ENCODE measurements at places on chromosomes 5 and 9. TPM values are rescaled to one million over a fixed set of nuclear protein-coding genes. Genes with fewer than 3 reads are reported as not detected.

Gene TICAM2
- total RNA-seq = 2.3 TPM

Gene F12
- total RNA-seq = not detected

- peak overlapping the region; percentile 37 for H3K27ac ChIP-seq
- peak; percentile 54 for DNase-seq
- peaks cover 59% of the 10 kb centered on the region for H3K4me1 ChIP-seq
- no peak overlapping the region for H3K4me3 ChIP-seq
- no peaks in the 10 kb centered on the region for H3K27me3 ChIP-seq
Observed at GRCh38 chr9:133560311-133560710, 25.8 kb downstream of the ADAMTSL2 start.

- peaks cover 43% of the 10 kb centered on the region for H3K4me1 ChIP-seq
- DNase-seq = no peak
- peak overlapping the region; percentile 95 for H3K27ac ChIP-seq
- H3K36me3 ChIP-seq = no peaks in the 10 kb centered on the region
- no peaks in the 10 kb centered on the region for H3K27me3 ChIP-seq
Observed at GRCh38 chr5:149728303-149728702, 1.8 kb upstream of the PPARGC1B start.

DNA sequence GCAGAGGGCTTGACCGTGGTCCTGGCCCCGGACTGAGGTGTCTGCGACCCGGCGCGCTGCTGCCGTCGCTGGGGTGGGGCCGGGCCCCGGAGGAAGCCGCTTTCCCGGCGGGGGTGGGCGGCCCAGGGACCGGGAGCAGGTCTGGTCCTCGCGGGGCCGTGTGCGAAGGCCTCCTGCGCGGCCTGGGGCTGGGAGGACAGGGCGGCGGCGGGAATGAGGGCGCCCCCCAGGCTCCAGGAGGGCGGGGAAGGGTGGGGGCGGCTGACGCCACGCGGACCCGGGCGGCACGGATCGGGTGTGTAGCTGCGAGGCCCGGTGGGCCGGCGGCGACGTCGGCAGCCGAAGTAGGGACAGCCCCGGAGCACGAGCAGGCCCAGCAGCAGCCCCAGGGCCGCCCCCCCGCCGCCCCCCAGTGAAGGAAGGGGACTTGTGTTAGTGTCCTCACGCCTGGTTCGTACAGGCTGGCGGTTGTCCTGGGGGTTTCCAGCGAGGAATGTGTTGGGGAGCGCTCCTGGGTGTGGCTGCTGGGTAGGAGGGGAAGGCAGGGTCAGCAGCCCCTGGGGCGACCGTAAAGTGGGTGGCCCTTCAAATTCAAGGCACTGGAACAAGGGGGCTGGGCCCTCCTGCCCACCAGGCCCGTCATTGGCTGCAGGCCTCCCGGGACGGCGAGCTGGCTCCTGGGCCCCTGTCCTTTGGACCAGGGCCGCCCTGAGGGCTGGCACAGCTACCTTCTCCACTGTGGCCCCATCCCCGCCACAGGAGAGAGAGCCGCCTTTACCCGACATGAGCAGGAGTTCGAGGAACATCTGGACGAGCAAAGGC, 597 bp upstream of the TMEM250 start:
- H3K27me3 ChIP-seq = no peaks in the 10 kb centered on the region
- H3K4me1 ChIP-seq = peaks cover 43% of the 10 kb centered on the region
- DNase-seq = no peak
- peak overlapping the region; percentile 87 for H3K4me3 ChIP-seq
- H3K36me3 ChIP-seq = peaks cover 18% of the 10 kb centered on the region

DNA sequence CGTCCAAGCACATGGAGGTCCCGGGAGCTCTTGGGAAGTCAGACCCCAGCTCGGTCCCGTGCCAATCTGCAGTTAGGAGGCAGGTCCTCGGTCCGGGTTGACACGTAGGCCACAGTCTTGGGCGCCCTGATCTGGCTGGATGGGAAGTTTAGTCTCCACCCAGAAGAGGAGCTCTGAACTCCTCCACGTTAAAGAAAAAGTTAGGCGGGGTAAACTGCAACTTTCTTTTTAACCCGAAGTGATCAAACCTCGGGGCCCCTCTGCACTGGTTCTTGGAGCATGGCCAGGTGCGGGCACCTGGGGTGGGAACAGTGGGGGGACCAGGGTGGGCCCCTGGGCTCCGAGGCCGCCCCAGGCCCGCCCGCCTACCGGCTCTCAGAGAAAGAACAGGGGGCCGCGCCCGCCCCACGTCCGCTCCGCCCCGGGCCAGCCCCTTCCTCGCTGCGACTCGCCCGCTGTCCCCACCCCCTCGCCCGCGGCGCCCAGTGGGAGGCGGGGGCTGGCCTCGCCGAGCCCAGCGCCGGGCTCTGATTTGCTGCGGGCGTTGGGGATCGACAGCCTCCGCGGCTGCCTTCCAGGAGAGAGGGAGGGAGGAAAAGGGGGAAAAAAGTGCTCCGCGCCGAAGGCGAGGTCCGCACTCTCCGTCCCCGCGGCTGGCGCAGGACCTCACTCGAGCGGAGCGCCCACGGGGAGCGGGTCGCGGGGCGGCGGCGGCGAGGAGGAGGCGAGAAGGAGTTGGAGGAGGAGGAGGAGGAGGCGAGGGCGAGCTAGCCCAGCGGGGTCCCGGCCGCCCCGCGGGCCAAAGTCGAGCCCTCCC, at the start of gene COL5A1:
COL5A1 (plus strand) TSS at position 631 of the 817 bp plus-strand sequence. CDS start 385 bp downstream, outside the sequence.
- peaks cover 39% of the 10 kb centered on the region for H3K4me1 ChIP-seq
- peak; percentile 91 for DNase-seq
- H3K27ac ChIP-seq = peak within 1 kb of the TSS; percentile 89
- H3K36me3 ChIP-seq = no peaks in the 10 kb centered on the region

DNA sequence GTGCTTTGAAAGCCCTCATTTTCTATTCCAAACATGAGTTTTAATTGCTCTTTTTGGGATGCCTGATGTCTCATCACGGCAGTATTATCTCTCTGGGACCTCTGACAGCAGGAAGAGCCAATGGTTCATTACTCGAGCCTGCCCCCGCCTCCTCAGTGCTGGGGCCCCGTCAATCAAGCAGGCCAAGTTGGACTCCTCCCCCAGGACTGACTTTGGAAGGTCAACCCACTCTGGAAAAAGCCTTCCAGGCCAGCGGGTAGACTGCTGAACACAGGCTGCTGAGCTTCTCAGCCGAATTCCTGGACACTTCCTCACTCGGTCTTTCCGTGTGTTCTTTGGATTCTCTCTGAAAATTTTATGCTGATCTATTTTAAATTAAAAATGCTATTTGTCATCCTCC, 9.5 kb upstream of the BARHL1 start:
- DNase-seq = no peak
- H3K27me3 ChIP-seq = peaks cover 59% of the 10 kb centered on the region
- H3K4me1 ChIP-seq = no peaks in the 10 kb centered on the region
- H3K4me3 ChIP-seq = no peak overlapping the region

- peaks cover 7% of the 10 kb centered on the region for H3K27me3 ChIP-seq
- no peak for DNase-seq
Observed at GRCh38 chr5:147668385-147668784, 114.1 kb downstream of the JAKMIP2 start.

DNA sequence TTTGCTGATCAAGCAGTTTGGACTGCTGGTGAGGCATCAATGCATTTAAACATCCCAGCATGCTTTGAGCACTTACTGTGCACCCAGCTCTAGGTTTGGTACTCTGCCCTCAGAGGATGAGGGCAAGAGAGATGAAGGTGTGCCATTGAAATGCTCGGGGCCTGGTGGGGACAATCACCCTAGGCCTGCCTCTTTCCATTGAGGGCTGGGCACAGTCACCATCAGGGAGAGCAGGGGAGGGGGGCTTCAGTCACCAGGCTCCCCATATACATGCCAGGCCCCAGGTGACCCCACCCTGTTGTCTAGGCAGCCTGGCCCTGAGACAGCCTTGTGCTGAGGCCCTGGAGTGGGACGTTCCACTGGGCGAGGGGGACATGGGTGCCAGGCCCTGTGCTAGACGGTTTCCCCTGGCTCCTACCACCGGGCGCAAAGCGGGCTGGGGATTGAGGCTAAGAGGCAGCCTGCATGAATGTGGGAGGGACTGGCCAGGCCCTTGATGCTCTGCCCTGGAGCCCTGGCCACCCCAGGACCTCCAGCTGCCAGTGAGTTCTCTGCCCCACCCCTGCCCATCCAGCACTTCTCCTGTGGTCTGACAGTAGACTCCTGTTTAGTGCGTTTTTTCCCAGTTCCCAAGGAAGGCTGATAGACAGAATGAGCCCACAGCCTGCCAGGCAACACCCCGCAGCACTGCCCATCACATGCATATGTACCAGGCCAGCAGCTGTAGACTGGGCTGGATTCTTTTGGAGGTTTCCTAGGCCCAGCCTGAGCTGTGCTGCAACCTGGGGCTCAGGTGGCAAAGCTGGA, 18.9 kb downstream of the TCF7 start:
- H3K27ac ChIP-seq = no peak overlapping the region
- peak; percentile 9 for DNase-seq
- peaks cover 29% of the 10 kb centered on the region for H3K4me1 ChIP-seq

GRCh38 chr9:113502427-113503034, 39.0 kb downstream of the RGS3 start:
- H3K4me1 ChIP-seq = peaks cover 82% of the 10 kb centered on the region
- no peaks in the 10 kb centered on the region for H3K27me3 ChIP-seq
- peak overlapping the region; percentile 91 for H3K27ac ChIP-seq
- no peak for DNase-seq
- peaks cover 19% of the 10 kb centered on the region for H3K36me3 ChIP-seq

Gene ARHGEF37
- total RNA-seq = 22.8 TPM

Gene SV2C
- 0.44 TPM for total RNA-seq

DNA sequence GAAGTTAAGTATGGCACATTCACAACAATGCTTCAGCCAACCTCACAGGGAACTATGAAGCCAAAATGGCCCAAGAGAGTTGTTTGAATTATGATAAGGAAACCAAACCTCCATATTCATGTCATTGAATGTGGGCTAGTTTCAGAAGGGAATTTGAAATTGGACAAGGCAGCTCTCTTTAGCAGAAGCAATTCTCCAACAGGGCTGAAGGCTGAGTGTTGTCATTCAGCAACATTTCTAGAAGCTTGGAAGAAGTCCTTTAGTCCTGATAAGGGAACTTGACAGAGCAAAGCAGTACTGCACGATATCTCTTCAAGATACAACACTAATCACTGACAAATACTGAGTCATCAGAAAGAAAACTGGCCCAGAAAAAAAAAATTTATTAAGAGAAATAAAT, 115.4 kb downstream of the SLC25A46 start:
- H3K27me3 ChIP-seq = no peaks in the 10 kb centered on the region
- H3K27ac ChIP-seq = no peak overlapping the region
- H3K36me3 ChIP-seq = no peaks in the 10 kb centered on the region
- no peak for DNase-seq
- H3K4me3 ChIP-seq = no peak overlapping the region

GRCh38 chr9:123724211-123724796, 205.6 kb downstream of the DENND1A start:
- H3K4me1 ChIP-seq = no peaks in the 10 kb centered on the region
- H3K27ac ChIP-seq = no peak overlapping the region
- H3K27me3 ChIP-seq = no peaks in the 10 kb centered on the region
- DNase-seq = no peak
- H3K36me3 ChIP-seq = no peaks in the 10 kb centered on the region
- H3K4me3 ChIP-seq = no peak overlapping the region

DNA sequence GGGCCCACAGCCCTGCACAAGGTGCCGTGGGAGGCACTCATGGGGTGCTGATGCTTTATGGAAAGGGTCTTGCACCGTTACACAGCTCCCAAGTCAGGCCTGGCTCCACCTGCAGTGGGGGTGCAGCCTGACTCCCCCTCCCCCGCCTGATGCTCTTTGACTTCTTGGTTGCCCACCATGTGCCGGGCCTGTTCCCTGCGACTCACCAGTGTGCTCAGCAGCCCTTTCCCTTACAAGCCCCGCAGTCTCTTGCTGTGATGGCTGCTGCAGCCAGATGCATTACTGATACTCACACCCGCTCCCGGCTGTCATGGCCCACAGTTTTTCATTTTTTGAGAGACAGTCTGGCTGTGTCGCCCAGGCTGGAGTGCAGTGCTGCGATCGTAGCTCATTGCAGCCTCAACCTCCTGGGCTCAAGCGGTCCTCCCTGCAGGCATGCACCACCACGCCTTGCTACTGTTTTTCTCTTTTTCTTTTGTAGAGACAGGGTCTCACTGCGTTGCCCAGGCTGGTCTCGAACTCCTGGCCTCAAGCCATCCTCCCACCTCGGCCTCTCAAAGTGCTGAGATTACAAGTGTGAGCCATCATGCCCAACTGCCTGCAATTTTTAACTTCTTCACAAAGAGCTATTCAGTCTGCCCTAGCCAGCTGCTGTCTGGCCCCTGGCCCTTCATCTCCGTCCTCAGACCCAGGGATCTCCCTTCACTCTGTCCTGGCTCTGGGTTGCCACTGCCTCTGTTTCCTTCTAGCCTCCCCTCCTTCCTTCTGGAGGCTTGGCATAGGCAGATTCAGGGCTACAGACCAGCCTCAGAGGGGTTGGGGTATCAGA, 109.5 kb downstream of the RXRA start:
- DNase-seq = no peak
- peaks cover 41% of the 10 kb centered on the region for H3K36me3 ChIP-seq
- H3K4me1 ChIP-seq = peaks cover 100% of the 10 kb centered on the region

Gene TAF11L10
- not detected for total RNA-seq

DNA sequence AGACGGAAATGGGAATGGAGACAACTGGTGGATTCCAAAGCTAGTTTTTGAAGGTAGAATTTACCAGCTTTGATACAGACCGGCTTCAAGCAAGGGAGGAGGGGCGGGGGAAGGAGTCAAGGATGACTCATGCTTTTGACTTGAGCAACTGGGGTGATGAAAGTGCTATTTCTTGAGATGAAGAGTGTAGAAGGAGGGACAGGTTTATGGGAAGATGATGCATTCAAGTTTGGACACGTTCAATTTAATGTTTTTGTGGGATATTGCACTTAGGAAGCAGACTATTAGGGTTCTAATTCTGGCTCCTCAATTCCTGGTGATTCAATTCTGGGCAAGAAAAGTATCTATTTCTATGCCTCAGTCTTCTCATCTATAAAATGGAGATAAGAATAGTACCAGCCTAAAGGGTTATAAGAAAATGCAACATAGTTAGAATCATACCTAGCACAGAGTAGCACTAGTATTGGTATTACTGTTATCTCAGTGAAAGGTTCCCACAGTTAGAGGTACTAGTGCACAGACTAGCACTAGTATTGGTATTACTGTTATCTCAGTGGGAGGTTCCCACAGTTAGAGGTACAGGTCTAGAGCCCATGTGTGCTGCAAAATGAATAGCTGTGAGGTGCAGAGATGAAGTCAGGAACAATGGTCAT, 4.6 kb downstream of the NIPAL4 start:
- peaks cover 11% of the 10 kb centered on the region for H3K4me1 ChIP-seq
- no peak for DNase-seq
- H3K27me3 ChIP-seq = peaks cover 38% of the 10 kb centered on the region
- no peaks in the 10 kb centered on the region for H3K36me3 ChIP-seq

DNA sequence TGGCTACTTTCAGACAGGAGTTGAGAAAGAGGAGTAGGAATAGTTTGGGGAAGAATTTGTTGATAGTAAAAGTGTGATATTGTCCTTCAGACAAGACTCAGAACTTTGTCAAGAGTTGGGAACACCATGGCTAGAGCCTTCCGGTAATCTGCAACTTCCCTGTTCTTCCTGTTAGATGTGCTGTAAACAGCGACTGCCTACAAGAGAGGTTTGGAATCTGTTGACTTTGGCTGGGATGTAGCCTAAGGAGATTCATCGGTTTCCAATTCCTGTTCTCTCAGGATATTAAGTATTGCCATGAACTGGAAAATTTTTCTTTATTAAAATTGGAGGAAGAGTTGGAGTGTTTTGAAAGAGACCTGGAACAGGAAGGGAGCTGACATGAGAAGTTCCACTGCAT, 43.9 kb downstream of the ARHGAP26 start:
- no peak for DNase-seq
- peaks cover 100% of the 10 kb centered on the region for H3K4me1 ChIP-seq
- no peaks in the 10 kb centered on the region for H3K36me3 ChIP-seq
- H3K4me3 ChIP-seq = no peak overlapping the region

GRCh38 chr9:3716415-3716814, 190.6 kb upstream of the RFX3 start:
- DNase-seq = no peak
- H3K36me3 ChIP-seq = no peaks in the 10 kb centered on the region
- H3K27me3 ChIP-seq = no peaks in the 10 kb centered on the region
- H3K4me3 ChIP-seq = no peak overlapping the region

Gene GAS1
- total RNA-seq = 11.0 TPM

Gene PCYOX1L
- total RNA-seq = 3.2 TPM

Gene FOXD4L4
- not detected for total RNA-seq
